ENCODE measurements at places on chromosomes 3 and 15.

- DNase-seq: no peak
These were observed 62.5 kb downstream of the LYZL4 start for GRCh38 chr3:42347928-42348327.

- DNase-seq: no peak
These were observed 20.5 kb downstream of the FILIP1L start for GRCh38 chr3:100093831-100094230.

GRCh38 chr3:160150525-160150924 lies 74.7 kb upstream of the C3orf80 start:
- no peak for DNase-seq

DNA sequence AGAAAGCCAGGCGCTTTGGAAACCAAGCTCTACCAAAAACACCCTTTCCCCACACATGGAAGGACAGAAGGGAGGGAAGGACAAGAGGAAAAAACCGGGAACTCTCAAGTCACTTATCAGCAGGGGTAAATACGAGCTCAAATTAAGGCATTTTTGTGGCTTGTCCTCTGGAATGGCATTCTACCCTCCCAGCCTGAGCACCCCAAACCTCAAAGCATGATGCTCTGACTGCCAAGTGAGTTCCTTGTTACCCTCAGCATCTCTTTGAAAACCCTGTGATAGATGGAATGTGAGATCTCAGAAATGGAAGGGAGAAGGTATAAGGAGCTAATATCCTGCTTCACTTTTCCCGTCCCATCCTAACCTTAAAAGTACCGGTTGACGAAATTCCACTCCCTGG lies 8.1 kb upstream of the CSPG5 start:
- no peak for DNase-seq

DNA sequence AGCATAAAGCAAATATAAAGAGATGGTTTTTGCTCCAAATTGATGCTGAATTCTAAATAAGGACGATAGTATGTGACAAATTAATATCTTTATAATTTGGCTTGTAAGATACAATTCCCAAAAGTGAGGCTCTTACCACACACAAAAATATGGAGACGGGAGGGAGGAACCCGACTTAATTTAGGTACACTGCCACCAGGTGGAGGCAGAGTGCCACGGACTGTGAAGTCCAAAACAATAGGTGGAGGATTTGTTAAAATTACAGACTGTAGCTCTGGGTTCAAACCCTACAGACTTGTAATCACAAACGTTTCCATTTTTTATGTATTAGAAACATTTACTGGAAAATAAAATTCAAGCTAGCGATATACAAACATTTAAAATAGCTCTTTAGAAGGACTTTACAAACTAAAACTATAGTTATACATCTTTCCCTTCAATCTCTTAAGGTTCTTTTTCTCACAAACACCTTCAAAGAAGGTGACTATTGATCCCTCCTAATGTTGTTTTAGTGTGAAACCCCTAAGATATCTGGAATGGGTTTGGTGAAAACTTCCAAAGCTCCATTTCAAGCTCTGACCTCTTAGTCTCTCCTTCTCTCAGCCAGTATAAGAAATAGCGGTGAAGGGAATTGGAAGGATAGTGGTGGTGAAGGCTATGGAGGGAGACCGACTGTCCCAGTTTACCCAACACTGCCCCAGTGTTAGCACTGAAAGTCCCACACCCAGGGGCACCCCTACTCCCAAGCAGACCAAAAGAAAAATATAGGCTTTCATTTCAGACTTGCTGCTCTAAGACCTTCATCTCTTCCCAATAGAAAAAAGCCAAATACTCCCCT lies 89.7 kb downstream of the AQP9 start:
- no peak for DNase-seq

DNA sequence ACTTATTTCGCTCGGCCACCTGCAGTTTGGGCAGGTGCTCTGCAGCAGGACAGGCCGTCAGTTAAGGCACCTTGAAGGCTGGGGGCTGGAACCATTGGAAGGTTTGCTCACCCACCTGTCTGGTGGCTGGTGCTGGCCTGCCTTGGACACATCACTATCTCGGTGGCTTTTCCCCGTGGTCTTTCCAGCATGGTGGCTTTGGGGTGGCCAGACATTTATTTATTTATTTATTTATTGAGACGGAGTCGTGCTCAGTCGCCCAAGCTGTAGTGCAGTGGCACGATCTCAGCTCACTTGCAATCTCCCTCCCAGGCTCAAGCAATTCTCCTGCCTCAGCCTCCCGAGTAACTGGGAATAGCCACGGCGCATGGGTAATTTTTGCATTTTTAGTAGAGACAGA lies 11.7 kb downstream of the ISG20 start:
- no peak for DNase-seq

DNA sequence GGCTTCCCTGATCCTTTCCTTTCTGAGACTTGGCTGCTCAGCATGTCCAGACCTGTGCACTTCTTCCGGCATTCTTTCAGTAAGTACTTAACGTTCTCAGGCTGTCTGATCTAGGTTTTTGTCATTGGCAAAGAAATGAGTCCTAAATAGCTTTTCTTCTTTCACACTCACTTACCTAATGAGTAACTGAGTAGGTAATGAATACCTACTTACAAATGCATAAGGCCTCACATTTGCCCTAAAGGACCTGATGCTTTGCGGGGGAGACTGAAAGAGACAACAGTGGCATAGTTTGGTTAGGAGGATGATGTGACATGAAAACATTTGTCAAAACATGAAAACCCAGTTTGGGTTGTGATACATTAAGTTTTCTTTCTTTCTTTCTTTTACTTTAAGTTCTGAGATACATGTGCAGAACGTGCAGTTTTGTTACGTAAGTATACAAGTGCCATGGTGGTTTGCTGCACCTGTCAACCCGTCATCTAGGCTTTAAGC lies 516.7 kb upstream of the CFAP20DC start:
- no peak for DNase-seq

GRCh38 chr3:28674212-28674611 lies 325.6 kb upstream of the AZI2 start:
- no peak for DNase-seq

- DNase-seq: no peak
These were observed 29.6 kb upstream of the MGLL start for GRCh38 chr3:127851899-127852298.

- DNase-seq: no peak
These were observed 16.1 kb upstream of the GCNT3 start for GRCh38 chr15:59595434-59595915.

DNA sequence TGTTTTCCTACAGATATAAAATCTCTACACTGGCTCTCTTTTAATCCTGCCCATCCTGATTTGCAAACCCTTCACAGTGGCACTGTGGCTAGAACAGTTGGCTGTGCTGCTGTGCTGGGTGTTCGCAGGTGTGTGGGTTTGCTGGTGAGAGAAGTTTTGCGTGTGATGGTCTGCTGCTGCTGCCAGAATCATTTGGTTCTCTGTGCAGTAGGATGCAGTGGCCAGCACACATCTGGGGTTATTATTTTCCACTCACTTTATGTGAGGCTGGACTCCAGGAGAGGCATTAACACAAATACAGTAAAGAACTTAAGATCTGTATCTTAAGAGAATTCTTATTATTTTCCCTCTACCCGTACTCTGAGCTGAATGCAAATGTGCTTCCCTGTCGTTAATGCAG lies 16.0 kb upstream of the PSMD6 start:
- no peak for DNase-seq

DNA sequence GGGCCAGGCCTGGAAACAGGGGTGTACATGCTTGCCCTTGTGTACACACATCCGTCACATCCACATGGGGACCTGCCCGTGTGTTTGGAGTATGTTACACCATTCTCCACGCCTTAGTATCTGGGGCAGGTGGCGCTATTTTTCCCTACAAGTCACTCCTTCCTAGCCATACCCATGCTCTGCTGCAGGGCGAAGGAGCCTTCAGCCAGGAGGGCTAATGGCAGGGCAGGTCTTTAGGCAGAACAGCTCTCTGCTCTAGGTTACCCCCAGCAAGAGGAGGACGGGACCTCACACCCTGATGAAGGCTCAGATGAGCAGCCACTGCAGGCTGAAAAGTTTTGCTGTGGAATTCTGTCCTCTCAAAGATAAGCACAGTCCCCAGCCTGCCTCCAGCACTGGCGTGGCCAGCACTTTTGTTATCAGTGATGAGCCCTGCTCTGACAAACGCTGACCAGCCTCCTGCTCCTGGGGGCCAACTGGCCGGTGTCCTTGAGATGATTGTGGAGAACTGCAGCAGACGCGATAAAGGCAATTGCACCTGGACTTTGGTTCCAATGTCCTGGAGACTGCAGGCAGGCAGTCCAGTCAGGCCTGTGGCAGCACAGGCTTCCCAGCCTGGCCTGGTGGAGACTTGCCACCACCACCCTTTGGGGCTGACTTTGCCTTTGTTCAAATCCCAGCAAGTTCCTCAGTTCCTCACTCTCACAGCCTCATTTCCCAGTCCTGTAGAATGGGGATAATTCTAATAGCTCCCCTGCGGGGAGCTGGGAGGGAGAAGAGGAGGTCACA lies 19.8 kb upstream of the PIGZ start:
- peak; percentile 79 for DNase-seq

GRCh38 chr3:130242850-130243569 lies 102.5 kb upstream of the COL6A5 start:
- DNase-seq: no peak

DNA sequence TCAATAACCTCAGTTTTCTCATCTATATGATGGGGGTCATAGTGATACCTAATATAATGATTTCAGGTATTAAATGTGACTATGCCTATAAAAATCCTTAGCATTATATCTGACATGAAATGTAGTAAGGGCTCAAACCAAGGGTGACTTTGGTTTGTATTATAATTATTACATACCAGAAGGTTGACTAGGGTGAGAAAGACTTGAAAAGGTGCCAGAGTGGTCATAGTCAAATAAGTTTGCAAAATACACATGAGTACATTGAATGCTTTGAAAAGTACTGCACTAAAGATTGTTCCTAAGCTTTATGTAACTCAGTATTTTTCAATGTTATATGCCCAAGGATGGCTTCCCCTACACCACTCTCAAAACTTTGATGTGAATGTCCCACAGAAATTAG lies 297.2 kb downstream of the ARPP21 start:
- DNase-seq: no peak

DNA sequence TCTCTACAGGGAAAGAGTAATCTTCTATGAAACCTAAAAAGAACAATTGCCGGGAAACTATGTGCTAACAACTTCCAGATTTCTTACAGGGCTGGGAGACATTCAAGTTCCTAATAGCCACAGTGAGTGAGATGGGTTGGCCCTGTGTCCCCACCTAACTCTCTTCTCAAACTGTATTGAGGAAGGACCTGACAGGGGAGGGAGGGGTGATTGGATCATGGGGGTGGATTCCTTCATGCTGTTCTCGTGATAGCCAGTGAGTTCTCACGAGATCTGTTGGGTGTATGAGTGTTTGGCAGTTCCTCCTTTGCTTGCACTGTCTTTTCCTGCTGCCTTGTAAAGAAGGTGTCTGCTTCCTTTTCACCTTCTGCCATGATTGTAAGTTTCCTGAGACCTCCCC lies 958.7 kb downstream of the AGBL1 start:
- DNase-seq: no peak

DNA sequence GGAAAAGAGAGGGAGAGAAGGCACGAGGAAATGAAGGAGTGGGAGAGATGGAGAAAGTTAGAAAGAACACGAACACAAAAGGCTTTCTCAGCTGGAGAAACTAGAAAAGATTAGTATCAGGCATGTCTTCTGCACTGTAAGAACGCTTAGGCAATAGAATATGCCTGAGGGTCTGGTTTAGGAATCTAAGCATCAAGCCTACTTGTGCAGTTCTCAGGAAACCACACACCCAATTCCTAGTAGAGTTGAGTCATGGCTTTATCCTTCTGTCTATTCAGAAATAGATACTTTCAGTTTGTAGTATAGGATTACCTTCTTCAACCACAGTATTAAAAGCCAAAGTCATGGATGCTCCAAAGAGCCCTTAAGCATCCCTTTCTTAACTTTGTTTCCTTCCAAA lies 969.4 kb downstream of the NTRK3 start:
- no peak for DNase-seq

GRCh38 chr15:49116108-49116857 lies 39.1 kb downstream of the COPS2 start:
- no peak for DNase-seq

DNA sequence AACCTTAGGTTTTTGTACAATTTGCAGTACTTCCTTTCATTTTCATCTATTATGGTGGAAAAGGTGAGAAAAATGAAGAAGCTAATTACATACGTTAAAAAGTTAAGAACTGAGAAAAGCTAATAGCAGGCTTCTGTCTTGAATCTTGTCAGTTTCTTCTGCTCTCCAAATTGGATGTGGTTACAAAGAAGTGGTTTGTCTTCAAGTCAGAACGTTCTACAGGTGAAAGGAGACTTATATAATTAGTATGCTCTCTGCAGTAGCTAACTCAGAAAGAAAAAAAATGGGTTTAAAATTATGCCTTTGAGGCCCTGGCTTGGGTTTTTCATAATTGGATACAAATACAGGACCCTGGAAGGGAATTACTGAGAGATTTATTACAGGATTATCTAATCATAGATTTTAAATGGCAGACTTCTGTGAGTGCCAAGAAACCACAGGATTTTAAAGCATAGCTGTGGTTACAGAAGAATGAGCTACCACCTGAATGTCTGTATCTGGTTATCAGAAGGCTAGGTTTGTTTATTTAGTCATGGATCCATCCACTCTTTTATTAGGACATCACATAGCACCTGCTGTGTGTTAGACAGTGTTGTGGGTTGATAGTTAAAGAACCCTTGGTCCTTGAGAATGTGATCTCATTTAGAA lies 528.1 kb upstream of the MCTP2 start:
- DNase-seq: no peak

DNA sequence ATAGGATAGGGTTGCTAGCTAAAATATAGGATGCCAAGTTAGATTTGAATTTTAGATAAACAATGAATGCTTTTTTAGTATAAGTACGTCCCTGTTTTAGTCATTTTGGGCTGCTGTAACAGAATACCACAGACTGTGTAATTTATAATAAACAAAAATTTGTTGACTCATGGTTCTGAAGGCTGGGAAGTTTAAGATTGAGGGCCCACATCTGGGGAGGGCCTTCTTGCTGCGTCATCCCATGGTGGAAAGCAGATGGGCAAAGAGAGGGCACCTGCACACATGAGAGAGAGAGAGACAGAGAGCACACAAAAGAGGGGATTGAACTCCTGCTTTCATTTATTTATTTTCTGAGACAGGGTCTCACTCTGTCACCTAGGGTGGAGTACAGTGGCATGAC lies 246.5 kb downstream of the EPHB1 start:
- DNase-seq: no peak

DNA sequence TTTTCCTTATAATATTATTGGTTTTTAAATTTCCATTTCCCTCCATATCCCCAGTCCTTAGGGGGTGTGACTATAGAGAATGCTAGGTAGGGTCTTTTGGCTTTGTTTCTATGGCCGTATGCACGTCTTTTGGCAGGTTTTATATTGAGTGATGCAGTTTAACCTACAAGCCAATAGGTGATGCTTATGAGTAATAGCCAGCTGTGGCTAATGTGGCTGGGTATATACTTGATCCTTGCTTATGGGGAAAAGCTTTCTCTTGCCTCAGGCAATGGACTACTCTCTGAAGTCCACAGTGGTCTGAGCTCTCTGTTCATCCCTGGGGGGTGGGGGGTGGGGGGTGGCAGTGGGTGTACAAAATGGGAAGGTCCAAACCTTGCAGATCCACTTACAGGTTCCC lies 223.9 kb downstream of the MFSD1 start:
- DNase-seq: no peak

All from 8988T (cell line).